ENCODE measurements at places on chromosomes 2 and 18.
A peak's percentile ranks its signal among the peaks of the same experiment; 100 is the strongest.

- no peak for DNase-seq
Observed at GRCh38 chr2:111054791-111055691, 65.7 kb upstream of the BCL2L11 start.

DNA sequence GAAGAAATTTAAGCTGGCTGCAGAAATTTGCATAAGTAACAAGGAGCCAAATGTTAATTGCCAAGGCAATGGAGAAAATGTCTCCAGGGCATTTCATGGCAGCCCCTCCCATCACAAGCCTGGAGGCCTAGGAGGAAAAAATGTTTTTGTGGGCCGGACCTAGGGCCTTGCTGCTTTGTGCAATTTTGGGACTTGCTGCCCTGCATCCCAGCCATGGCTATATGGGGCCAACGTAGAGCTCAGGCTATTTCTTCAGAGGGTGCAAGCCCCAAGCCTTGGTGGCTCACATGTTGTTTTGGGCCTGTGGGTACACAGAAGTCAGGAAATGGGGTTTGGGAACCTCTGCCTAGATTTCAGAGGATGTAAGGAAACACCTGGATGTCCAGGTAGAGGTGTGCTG, 57.7 kb downstream of the MOB4 start:
- DNase-seq = no peak

DNA sequence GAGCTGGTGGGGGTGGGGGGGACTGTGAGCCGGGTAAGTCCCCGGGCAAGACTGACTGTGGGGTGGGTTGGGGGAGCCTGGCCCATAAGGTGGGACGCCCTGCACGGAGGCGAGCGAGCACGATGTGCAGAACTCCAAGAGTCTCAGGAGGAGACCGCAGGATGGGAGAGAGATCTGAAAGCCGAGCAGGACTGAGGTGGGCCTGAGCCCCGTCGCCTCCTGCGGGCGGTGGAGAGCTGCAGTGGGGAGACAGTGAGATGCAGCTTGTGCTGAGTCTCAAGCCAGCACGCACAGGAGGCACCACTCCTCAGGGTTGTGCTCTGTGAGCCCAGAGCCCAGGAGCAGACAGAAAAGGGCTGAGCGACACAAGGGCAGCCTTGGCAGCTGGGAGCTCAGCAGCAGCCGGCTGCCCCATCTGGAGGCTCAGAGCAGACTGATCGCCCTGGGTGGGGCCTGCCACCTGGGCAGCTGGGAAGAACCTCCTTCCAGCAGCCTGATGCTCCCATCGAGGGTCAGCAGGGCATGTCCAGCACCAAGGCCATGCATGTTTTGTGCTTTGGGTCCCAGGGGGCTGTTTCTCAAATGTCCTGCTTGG, 15.9 kb downstream of the ARHGEF4 start:
- DNase-seq = no peak

DNA sequence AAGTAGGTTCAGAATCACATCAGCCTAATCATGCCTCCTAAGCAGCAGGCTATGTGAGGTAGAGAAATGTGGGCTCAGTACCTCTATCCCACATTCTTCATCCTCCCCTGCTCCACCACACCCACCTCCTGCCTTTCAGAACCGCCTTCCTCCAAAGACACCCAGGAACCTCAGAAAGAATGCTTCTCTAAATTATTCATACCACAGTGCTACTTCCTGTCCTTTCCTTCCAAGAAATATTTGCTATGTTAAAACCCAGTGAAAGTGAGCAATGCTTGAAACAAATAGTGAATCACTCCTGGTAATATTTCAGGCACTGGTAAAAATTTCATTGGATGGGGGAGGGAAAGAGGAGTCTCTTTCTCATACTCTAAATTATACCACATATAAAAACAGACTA, 24.0 kb upstream of the CREB1 start:
- no peak for DNase-seq

DNA sequence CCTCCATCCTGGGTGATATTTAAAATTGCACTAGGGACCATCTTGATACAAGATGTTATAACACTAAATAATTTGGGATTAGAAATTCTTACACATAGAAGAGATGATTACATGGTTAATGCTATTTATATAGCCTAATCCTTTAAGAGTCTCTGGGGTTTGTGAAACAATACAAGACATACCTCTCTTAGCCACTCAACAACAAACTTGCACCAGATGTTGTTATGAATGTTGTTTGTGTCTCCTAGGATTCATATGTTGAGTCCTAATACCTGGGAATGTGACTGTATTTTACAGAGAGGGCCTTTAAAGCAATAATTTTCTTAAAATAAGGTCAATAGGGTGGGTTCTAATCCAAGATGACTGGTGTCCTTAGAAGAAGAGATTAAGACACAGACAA, 678.3 kb downstream of the NYAP2 start:
- no peak for DNase-seq

DNA sequence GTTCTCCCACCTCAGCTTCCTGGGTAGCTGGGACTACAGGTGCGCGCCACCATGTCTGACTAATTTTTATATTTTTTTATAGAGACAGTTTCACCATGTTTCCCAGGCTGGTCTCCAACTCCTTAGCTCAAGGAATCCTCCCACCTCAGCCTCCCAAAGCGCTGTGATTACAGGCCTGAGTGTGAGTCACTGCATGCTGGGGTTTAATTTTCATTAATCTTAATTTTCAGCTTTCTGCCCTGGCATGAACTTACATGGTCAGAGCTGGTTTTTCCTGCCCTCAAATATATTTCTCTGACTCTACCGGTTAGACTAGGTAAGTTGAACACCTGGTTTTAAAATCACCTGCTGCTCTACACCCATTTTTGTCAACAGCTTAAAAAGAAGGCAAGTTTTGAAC, 3.1 kb downstream of the MARCHF7 start:
- DNase-seq = no peak

DNA sequence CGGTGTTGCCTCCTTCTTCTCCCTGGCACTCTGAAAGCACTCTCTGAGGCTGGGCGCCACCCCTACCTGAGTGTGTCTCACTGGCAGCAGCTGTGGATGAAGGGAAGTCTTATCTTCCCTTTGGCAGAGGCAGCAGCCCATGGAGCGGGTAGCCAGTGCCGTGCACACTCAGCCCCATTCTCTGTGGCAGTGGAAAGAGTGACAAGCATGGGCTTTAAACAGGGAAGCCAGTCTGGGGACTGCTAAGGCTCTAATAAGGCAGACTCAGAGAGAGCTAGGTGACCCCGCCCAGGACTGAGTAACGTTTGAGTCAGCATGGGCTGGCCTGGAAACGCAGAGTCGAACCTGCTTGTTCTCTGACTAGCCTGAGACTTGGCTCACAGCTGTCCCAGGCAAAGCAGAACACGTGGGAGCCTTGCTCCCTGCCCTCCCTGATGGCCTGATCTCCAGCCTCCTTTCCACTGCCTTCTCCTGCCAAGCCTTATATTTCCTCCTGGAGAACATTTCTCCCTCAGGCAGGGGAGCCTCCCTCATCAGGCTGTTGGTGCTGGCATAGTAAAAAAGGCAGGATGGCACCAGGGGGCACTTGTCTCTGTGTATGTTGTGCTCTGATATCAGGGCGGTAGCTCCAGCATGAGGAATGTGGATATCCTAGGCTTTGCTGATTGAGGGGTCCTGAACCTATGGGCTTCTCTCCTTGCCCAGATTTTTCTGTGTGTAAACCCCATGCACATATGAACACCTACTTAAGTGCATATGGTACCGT, 93.9 kb upstream of the LGALSL start:
- DNase-seq = no peak

GRCh38 chr2:237581751-237582746, 8.5 kb downstream of the RAB17 start:
- DNase-seq = peak; percentile 29

GRCh38 chr2:63975437-63976124, 43.6 kb downstream of the VPS54 start:
- no peak for DNase-seq

GRCh38 chr2:226578879-226579278, 220.7 kb downstream of the IRS1 start:
- no peak for DNase-seq

All from COR-L47 (cell line).